ENCODE measurements at places on chromosomes 13 and 19.

DNA sequence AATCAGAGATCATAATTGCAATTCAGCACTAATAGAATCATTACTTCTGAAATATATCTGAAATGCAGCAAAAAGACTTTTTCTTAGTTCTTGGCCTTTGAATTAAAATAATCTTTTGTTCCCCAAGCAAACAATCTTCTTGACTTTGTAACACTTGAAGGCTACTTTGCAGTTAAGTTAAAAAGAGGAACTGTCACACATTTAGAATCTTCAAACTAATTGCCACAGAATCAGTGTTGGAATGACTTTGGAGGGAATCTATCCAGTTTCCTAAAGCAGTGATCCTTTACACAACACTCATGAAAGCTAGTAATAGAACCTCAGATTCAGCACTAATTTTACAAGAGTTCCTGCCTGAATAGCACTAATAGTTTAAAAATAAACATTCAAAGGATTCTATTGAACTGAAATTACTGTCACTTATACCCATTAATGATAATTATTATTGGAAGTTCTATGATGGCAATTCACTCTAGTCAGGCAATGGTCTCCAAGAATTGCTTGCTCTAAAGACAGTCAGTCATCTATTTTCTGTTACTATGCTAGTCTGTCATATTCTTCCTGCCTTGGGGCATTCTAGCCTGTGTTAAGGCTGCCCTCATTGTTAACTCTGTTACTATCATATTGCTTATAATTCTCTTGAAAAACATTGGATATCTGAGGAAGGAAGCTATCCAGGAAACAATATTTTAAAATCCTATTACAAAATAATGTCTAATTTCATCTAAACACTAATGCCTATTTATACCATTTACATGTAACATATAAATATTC lies 362.4 kb downstream of the DIAPH3 start:
- DNase-seq = no peak

DNA sequence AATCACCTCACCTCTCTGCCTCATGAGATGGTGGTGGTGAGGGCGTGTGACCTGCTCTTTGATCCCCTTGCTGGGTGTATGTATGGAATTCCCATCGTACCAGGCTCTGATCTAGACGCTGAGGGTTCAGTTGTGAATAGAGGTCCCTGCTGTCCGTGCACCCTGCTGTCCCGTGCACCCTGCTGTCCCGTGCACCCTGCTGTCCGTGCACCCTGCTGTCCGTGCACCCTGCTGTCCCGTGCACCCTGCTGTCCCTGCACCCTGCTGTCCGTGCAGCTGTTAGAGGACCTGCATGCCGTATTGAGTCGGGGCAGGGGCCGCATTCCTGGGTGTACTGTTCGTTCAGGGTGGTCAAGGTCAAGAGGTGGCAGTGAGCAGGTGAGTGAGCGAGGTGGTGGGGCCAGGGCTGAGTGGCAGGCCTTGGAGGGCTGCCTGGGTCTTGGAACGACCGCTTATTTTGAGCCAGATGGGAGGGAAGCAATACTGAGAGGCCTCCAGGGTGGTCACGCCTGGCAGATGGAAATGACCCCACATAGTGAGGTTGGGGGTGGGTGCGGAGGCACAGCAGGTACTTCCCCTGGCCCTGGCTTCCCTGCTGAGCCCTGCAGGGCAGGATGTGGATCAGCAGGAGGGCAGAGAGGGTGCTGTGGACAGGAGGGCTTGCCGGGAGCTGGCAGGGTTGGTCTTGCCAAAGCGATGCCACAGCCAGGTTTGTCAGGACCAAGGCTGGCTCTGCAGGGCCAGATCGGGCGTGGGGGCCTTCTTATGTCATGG lies 4.6 kb upstream of the EPN1 start:
- DNase-seq = no peak

GRCh38 chr19:2255982-2256685 lies at the start of gene JSRP1:
Gene JSRP1, minus strand, starts transcription at chr19:2256417. Its CDS starts 1,103 bp downstream, at chr19:2255314.
- DNase-seq = no peak

- DNase-seq = peak; percentile 20
Measured at GRCh38 chr13:110194451-110194850, 112.5 kb downstream of the COL4A1 start.

DNA sequence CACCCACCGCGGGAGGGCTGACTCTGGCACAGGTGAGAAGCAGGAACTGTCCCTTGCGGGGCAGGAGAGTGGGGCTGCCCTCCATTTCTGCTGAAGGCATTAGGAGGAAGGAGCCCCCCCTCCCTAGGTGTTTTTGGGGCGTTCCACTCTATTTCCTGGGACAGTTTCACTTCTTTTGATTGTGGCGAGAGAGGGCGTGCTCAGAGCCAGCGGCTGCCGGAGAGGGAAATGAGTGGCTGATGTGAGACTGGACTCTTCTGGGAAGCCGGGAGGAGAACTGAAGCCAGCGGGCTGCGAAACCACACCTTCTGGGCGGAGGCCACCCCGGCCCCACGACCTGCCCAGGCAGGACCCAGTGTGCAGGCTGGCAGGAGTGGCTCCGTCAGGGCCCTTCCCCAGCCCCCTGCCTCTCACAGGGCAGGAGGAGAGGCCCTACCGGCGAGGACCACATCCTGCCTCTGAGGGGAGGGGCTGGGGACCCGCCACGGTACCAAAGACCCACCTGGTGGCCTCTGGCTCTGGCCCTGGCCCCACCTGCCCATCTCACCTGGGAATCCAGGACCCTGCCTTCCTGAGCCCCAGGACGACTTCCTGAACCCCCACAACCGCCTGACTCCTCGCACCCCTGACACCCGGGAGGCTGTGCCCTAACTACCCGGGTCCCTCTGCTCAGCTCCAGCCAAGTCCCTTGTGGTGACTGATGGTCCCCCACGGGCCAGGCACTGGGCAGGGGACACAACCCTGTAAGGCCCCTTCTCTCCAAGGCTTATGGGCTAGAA lies 25.9 kb downstream of the MPND start:
- DNase-seq = no peak

GRCh38 chr19:35060160-35060855 lies 18.8 kb downstream of the HPN start:
- DNase-seq = no peak

- DNase-seq = peak; percentile 29
Measured at GRCh38 chr13:90201202-90201601, 1146.3 kb upstream of the MIR17HG start.

DNA sequence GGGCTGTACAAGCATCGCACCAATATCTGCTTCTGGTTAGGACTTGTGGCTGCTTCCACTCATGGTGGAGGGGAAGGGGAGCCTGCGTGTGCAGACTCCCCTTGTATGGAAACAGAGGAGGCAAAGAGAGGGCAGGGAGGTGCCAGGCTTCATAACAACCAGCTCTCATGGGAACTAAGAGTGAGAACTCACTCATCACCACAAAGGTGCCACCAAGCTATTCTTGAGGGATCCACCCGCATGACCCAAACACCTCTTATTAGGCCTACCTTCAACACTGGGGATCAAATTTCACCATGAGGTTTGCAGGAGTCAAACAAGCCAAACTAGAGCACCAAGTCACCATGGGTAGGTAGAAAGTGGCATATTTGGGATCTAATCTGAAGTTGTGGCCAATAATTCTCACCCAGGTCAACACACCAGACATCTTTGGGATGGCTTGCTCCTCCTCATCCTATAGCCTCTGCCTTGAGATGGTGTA lies 46.4 kb downstream of the RUBCNL start:
- no peak for DNase-seq

GRCh38 chr19:35693835-35694599 lies 10.3 kb upstream of the ZBTB32 start:
- DNase-seq = peak; percentile 87

GRCh38 chr19:34265221-34265650 lies 10.9 kb downstream of the GARRE1 start:
- no peak for DNase-seq

- DNase-seq = no peak
Measured at GRCh38 chr13:111562716-111563115, 242.3 kb downstream of the TEX29 start.

- DNase-seq = no peak
Measured at GRCh38 chr19:11175920-11176319, 20.3 kb upstream of the SPC24 start.

DNA sequence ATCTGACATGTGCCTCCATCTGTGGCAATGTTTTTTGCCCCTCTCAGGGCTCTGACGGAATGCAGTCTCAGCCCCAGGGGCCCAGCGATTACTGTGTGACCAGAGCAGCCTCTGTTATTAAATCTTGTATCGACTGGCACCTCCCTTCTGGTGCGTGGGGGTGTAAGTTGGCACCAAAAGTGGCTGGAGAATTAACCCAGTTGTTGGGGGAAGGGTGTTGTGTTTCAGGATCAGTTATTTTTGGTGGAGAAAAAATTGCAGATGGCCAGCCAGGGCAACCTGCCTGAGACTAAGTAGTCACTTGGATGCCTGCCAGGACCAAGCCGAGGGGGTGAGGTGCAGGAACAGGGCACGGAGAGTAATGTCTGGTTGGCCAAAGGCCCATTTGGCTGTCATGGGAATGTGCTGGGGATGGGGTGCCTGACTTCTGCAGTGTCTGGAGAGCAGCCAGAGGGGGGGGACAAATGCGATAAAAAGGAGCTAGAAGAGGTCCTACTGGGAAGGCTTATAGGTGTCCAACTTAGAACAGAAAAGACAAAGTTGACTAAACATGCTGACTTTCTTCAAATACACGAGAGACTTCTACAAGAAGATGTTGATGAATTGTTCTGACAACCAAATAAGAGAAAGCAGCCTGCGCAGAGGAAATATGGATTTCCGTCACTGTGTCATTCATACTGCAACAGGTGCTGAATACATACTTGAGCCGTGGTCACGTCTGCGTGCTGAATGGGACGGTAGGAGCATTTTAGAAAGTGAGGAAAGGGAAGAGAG lies 69.8 kb downstream of the SIAH3 start:
- peak; percentile 3 for DNase-seq

DNA sequence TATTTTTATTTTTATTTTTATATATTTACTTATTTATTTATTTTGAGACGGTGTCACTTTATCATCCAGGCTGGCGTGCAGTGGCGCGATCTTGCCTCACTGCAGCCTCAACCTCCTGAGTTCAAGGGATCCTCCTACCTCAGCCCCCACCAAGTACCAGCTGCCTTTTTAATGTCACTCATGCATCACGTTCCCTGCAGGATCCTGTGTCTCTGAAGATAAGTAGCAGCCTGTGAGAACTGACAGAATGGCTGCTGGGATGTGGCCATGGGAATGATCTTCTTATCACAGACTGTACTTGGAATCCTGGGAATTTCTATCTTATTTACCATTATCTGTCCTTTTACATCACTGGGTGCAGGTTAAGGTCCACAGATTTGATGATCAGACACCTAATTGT lies 9.2 kb upstream of the ZNF761 start:
- no peak for DNase-seq

DNA sequence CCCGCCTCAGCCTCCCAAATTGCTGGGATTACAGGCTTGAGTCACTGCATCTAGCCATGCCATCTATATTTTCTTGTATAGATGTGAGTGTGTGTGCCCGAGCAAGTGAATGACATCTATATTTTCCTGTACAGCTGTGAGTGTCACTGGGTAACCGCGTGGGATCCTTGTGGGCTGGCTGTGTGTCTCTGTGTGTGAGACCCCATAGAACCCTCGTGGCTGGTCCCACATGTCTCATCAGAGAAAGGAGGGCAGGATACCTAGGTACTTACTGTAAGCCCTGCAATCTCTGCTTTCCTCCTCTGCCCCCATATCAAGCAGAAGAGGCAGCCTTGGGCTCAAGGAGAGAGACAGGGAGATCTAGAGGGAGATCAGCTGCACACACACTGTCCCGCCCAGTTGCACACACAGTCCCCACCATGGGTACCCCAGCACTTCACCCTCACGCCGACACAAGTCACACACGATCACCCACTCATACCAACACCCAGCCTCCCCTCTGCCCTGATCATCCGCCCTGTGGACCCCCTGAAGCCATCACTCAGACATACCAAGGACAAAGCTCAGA lies 655 bp downstream of the DENND1C start:
- no peak for DNase-seq

DNA sequence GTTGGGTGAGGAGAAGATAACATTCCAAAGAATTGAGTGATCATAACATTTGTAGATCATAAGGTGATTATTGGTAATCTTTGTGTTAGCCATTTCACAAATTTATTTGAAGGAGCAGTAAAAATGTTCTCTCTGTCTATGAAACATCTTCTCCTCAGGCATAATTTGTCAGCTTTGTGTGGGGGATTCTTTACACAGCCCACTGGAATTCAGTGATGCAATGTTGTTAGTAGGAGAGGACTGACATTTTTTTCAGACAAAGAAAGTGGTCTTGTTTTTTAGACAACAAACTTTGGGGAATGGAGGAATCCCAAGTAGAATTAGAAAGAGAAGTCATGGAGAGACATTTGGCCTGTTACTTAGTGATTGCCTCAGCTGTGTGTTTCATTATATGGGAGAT lies 100.3 kb downstream of the ITGBL1 start:
- peak; percentile 52 for DNase-seq

DNA sequence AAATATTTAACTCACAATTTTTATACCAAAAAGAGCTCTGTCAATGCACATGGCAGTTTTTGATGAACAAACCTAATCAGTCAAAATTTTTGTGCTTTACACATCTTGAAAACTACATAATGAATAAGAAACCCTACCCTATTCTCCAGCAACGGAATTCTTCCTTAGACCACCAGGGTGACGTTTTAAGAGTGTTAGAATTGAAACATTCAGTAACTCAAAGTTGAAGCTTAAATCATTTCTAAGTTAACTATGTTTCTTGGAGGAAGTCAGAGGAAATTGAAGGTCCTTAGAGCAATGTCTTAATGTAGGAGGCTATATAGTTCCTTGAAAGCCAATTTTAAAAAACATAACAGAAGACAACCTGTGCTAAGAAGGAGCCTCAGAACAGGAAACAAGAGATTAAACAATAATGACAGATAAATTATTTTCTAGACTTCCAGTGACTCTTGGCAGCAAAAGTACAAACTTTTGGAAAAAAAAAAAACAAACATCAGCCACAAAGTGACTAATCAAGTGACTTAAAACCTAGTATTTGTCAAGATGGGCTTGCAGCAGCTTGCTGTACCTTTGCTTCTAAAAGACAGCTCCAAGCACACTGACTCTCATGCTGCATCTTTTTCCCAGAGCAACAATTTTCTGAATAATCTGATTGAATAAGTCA lies 6.2 kb downstream of the SPRY2 start:
- peak; percentile 50 for DNase-seq

DNA sequence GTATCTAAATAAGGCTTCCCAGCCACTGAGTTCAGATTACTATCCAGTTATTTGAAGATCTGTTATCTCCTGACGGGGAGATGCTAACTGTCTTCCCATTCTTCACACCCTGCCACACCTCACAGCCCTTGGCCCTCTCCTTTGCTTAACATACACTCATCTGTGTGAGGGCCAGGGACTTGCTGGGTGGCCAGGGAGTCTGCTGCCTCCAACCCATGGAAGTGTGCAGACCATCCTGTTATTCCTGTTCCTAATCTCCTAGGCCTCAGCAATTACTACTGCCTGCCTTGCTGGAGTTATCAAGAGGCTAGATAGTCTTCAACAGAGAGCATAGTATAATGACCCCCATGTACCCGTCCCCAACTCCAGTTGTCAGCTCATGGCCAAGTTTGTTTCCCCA lies 36.2 kb upstream of the GTF3A start:
- DNase-seq = no peak

GRCh38 chr19:590396-590745 lies 690 bp downstream of the HCN2 start:
- DNase-seq = peak; percentile 42

Measured in fibroblast of pulmonary artery (primary cell).